ENCODE measurements at places on chromosomes 11 and 22.

DNA sequence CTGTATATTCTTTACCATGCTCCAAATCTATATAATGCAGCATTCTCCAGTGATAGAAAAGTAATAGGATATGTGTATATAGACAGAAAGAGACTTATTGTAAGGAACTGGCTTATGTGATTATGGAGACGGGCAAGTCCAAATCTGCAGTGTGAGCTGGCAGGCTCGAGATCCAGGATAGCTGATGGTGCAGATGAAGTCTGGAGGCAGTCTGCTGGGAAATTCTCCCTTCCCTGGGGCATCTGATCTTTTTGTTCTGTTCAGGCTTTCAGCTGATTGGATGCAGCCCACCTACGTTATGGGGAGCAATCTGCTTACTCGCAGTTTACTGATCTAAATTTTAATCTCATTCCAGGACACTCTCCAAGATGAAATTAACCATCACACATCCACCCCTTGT lies 73.2 kb downstream of the GRK3 start:
- DNase-seq = no peak

DNA sequence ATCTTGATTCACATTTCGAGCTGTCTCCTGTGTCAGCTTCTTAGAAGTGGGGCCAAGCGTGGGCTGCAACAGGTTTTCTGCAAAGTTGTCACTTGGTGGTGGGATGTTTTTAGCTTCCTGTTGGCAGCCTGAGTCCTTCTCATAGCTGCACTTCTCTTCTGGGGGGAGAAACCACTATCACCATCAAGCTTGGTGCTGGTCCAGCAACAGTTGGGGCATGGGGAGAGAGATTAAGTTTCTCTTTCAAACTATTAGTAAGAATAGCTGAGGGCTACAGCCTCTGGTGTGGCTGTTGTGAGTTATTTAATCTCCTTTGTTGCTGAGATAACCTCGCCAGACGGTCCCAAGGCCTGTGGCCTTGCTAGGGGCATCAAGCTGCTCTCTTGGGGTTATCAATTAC lies 123.3 kb upstream of the CRYBB3 start:
- DNase-seq = no peak

GRCh38 chr11:128259816-128260215 lies 327.5 kb downstream of the ETS1 start:
- DNase-seq = no peak

GRCh38 chr22:29230972-29231875 lies 25.5 kb downstream of the EMID1 start:
- DNase-seq = no peak

GRCh38 chr11:111691741-111692140 lies 74.4 kb downstream of the PPP2R1B start:
- no peak for DNase-seq
